Thoracic aorta (tissue), 2 donors: ENCODE measurements at places on chromosomes 16 and 17. TPM values are rescaled to one million over a fixed set of nuclear protein-coding genes. Genes with fewer than 3 reads are reported as not detected.

The TM4SF5 gene
- not detected for total RNA-seq

DNA sequence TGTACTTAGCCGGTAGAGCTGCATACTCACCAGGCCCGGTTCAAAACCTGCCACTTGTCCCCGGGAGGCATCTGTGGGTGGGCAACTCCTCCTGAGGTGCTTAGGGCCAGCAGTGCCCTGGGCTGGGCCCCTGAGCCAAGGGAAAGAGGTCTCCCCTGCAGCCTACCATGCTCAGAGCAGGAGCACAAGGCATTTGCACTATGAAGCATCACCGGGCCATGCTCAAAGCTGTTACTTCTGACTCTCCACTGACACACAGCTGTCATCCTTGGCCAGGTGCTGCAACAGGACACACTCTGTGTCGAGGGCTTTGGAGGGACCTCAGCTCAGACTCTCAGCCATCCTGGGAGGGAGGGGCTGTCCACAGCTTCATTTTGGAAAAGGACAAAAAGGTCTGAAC, 37.2 kb downstream of the SLC38A8 start:
- no peak for DNase-seq

DNA sequence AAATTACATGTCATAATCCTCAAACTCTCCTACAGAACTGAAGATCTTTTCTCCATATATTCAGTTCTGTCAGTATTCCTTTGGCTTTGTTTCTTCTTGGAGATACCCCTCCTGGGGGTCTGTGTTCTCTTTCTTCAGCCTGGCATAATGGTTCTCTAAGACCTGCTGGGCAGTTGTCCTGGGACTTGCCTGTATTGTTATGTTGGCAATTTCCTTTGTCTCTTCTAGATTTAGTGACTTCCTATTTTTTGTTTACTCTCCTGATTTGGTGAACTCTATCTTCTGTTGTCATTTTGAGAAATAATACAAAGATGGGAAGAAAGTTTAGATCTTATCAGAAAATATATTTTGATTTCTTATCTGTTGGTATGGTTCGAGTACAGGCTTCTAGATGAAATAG, 127.8 kb downstream of the GOSR1 start:
- DNase-seq = no peak

DNA sequence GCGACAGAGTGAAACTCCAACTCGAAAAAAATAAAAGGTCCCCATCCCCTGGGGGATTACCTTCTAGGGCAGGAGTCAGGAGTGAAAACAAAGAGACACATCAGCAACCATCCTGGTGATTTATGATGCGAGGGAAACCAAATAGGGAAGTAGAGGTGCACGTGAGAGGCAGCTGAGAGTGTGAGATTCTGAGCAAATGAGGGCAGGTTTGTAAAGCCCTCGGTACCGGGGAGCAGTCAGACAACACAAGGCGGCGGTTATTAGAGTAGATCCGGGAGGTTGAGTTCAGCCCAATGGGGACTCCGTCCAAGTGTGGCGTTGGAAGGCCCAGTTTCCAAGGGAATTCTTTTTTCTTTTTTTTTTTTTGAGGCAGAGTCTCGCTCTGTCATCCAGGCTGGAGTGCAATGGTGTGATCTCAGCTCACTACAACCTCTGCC, 7.4 kb upstream of the ARMC7 start:
- no peak for DNase-seq

The CA10 gene
- not detected for total RNA-seq

DNA sequence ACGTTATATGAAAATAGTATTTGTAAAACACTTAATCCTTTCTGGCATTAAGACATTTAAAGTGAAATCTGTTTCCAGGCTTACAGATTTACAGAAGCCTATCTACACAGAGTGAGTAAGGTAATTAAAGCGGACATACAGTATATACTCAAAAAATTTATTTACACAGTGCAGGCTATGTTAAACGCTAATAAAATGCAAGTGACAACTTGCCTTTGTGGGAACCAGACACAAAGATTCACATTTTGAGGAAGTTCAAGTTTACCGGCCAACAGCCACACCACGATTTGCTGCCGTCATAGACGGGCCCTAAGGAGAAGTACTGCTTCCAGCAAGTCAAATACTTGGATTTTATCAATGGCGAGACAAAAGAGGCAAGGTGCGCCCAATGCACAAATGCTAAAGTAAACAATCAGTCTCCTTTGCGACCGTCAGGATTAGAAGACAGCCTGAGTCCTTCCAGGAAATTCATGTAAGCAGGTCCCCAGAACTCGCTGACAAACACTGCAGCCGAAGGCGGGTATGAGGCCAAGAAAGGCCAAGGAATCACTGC, 801 bp downstream of the VPS35 start:
- no peak for DNase-seq

DNA sequence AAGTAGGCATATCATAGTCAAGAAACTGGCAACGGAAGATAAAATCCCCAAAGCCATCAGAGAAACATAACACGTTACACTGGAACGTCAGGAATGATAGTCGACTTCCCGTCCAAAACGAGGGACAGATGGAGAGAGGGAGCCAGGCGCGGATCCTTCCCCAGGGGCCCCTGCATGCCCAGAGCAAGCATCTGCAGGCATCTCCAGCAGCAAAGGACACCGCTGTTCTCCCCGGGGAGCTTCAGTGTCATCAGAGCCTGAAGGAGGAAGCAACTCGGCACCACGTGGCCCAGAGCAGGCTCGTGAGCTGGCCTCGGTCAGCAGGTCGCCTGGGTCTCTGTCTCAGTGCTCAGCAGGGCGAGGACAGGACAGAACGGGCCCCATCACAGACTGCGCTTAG, 50.1 kb downstream of the LMF1 start:
- no peak for DNase-seq

DNA sequence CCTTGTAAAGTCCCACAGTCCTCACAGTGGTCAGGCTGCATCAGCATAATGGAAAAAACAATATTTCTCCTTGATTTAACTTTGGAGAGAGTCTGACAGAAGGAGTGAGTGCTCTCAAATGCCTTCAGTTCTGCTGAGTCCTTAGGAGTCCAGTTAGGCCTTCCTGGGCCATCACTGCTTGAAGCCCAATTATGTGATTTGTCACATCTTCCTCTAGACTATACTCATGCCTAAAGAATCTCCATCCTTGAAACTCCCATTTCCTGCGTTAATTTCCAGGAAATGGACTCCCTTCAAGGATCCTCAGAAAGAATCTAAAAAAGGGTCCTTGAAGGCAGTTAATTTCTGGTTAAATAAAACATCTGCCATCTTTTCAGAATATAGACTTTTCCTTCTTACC, 52.8 kb downstream of the SLFN5 start:
- no peak for DNase-seq

The SLC6A4 gene
- total RNA-seq = 1.6 TPM

DNA sequence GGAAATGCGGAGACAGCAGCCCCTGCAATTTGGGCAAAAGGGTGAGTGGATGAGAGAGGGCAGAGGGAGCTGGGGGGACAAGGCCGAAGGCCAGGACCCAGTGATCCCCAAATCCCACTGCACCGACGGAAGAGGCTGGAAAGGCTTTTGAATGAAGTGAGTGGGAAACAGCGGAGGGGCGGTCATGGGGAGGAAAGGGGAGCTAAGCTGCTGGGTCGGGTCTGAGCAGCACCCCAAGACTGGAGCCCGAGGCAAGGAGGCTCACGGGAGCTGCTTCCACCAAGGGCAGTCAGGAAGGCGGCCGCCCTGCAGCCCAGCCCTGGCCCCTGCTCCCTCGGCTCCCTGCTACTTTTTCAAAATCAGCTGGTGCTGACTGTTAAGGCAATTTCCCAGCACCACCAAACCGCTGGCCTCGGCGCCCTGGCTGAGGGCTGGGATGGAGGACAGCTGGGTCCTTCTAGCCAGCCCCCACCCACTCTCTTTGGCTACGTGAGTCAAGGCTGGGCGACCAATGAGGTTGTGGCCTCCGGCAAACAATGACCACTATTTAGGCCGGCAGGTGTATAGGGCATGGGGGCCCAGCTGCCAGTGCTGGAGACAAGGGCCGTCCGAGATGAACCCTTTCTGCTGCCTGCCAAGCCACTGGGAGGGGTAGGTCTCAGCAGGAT, 507 bp downstream of the SERPINF1 start:
- no peak for DNase-seq

DNA sequence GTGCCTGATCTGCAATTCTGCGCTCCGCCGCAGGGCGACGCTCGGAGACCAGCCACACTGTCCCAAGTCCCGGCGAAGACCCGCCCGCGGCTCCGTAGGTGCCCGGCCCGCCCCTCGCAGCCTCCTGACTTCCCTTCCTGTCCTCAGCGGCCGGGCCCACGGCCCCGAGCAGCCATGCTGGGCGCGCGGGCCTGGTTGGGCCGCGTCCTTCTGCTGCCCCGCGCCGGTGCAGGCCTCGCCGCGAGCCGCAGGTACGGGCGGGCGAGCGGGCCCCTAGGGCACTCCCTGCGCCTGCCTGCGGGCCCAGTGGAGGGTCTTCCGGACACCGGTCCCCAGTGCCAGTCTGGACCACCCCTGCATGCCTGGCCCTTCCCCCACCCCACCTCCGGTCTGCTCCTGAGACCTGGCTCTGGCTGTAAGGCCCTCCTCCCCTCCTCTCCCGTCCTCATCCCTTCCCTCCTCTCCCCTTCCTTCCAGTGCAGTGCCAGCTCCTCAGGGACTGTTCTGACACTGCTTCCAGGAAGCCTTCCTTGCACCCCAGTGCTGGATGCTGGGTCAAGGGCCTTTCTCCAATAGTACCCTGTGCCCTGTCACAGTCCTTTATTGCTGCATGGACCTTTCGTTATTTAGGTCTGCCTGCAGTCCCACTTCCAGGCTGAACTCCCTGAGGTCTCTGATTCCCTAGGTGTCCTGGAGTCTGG, at the start of gene SPATA20:
SPATA20 (plus strand) TSS at position 140 of the 701 bp plus-strand sequence; CDS start at position 175, 35 bp downstream.
- peak; percentile 64 for DNase-seq
